T-helper 17 cell (primary cell): ENCODE measurements at places on chromosomes 4 and X.

GRCh38 chr4:101347267-101347556 is at the start of gene PPP3CA:
Gene PPP3CA, minus strand, starts transcription at chr4:101347526.
- DNase-seq, result no peak

GRCh38 chr4:6681191-6681590 is 12.5 kb upstream of the S100P start:
- no peak for DNase-seq

- DNase-seq, result no peak
Observed at GRCh38 chr4:69782651-69783310, 22.4 kb upstream of the SULT1B1 start.

- DNase-seq, result no peak
Observed at GRCh38 chr4:46931981-46932380, 22.9 kb upstream of the COX7B2 start.

DNA sequence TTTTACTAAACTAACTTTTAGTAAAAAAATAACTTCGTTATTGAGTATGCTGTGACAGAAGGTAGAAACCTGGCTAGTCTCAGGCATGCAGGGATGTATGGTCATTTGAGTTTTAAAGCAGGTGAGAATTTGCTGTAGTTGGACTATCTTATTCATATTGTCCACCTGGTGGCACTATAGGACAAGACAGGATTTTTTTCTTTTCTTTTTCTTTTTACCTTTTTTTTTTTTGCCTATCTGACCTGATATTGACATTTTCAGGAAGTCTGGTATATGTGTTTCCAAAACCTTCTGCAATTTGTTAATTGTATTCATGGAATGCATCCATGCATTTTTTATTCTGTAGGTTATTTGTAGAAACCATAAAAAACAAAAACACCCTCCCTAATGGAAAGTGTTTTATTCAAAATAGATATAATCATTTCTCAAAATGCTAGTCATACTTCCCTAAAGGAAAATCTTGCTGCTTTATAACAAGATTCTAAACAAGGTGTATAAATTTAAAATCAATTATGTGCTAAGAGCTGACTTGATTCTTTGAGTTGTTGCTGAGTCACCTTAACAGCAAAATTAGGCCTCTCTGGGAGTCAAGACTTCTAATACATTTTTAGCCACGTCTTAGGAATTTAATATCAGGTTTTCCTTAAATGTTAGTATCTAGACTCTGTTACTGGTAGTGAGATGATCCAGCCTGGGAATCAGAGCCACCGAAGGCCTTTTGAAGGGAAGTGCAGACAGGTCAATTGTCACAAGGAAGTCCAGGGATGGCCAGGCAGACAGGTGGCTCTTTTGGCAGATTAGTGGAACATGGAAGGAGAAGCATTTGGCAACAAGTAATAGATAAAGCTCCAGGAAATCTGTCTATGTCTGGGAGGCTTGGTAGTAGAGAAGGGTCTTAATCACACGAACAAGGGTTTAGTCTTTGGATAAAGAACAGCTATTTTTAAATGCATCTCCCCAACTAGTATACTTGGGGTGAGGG is 201.3 kb upstream of the GNPDA2 start:
- no peak for DNase-seq

DNA sequence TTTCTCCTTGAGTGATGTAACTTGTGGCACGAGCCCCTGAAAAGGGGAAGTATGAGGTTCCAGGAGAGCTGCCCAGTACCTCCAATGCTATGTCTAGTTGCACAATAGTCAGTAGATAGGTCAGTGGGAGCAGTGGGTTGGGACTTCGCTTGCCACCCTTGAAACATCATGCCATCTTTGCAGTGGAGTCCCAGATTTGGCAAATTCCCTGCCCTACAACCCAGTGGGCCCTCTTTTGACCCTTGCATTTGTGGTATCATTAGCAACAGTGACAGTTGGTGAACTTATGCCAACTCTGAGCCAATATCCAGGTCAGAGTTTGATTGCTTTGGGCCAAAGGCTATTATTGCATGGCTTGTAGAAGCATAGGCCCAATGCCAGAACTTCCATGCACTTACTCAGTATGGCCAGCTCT is 12.3 kb downstream of the FHL1 start:
- no peak for DNase-seq

DNA sequence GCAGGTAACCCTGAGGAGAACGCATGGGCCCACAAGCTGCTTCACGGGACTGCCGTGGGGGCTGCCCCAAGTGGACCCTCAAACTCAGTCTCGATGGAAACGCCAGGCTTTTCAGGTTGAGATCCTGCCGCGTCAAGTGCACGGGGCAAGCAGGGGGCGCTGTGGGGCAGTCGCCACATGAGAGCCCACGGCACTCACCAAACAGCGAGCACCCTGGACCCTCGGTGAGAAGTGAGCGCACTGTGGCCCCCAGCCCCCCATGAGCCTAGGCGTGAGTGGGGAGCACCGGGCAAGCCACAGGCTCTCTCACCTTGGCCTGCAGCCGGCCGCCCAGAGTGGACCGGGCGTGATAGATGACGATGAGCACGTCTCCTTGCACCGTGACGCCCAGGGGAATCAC is 50.9 kb upstream of the CPLX1 start:
- no peak for DNase-seq

DNA sequence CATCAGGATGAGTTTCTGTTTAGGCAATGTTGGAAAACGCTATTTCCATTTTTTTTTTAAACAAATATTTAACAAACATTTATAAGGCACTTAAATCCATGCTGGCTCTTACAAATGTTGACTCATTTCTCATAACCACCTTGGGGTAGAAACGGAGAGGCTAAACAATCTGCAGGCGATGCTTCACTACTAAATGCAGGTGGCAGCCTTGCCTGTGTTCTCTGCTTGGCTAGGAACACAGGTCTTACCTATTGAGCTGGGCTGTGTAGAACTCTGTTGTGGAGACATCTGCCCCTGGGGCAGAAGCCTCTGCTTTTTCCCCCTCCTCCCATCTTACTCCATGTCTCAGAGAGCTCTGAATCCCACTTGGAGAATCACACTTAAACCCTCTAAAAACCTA is 1.4 kb upstream of the CXCL1 start:
- no peak for DNase-seq

- DNase-seq, result no peak
Observed at GRCh38 chr4:80911458-80911857, 119.0 kb upstream of the BMP3 start.

DNA sequence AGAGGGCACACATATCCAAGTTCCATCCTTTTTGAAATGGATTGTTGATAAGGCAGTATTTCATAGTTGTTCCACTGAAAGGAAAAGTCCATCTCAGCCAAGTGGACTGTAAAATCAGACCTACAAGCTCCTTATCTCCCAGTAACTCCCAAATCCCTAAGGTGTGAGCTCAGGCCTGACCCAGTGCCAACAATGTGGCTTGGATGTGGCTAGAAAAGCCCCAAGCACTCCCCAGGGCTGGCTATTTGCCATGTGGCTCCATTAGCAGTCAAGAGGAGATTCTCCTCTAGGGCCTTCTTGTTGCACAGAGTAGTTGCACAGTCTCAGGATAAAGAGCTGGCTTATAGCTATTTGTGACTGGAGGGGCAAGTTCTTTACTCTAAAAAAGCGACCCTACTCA is 25.0 kb upstream of the DGKK start:
- DNase-seq, result no peak

GRCh38 chr4:27016551-27016950 is 155.9 kb downstream of the STIM2 start:
- no peak for DNase-seq

- no peak for DNase-seq
Observed at GRCh38 chrX:155334486-155335336, at the start of gene CLIC2. Gene CLIC2, minus strand, starts transcription at chrX:155334614. Its CDS starts 187 bp downstream, at chrX:155334427.

DNA sequence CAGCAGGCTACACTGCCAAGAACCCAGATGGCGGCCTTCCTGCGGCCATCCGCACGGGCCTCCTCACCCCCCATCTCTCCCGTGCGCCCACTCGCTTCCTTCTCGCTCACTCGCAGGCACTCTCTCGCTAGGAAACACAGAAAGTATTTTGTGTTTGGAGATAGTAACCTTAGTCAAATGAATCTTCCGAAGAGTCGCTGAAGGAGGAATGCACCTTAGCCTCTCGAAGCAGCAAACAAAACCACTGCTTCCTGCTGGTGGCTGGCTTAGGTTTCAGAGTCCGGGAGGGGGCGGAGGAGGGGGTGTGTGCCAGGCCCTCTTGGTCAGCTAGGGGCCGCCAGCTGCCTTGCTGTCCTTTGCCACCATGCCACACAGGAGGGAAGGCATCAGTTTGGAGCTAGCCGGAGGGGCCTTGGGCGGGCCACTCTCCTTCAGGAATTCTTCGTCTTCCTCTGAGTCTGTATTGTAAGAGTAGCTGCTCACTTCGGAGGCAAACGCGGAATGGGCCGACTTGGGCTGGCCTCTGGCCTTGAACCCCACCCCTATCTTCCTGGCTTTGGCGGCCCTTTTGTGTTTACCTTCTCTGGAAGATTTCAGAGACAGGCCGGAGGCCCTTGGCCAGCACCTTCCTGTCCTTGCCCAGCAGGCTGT is 73.2 kb upstream of the UCP1 start:
- DNase-seq, result no peak

- DNase-seq, result no peak
Observed at GRCh38 chr4:14221176-14221575, 593.7 kb upstream of the BOD1L1 start.

DNA sequence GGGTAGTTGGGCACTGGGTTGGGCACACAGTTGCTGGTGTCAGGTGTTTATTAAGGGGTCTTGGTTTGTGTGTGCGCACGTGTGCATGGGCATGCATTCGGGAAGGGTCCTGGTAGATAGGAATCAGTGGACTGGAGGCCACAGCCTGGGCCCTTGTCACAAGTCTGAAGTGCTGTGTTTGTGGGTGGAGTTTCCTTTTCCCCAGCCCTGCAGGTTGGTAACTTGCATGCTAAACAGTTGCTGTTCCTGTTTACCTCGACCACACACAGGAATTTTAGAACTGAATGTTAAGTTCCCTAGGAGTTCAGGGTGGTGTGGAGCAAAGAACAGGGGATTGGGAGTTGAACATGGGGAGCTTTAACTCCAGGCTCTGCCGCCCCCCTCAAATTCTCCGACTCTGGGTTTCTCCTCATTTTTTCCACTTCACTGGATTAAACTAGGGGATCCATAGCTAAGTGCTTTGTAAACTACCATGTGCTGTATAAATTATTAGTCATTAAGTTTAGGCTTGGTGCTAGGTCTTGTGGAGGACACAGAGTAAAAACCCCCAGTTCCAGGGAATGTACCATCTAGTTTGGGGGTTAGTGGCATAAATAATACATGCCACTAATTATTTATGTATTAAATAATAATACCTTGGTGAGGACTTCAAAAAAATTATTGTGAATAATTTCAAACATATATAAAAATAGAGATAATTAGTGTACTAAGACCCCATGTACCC is 49.0 kb downstream of the STARD8 start:
- DNase-seq, result no peak

- no peak for DNase-seq
Observed at GRCh38 chr4:57632564-57632963, 522.4 kb upstream of the IGFBP7 start.

DNA sequence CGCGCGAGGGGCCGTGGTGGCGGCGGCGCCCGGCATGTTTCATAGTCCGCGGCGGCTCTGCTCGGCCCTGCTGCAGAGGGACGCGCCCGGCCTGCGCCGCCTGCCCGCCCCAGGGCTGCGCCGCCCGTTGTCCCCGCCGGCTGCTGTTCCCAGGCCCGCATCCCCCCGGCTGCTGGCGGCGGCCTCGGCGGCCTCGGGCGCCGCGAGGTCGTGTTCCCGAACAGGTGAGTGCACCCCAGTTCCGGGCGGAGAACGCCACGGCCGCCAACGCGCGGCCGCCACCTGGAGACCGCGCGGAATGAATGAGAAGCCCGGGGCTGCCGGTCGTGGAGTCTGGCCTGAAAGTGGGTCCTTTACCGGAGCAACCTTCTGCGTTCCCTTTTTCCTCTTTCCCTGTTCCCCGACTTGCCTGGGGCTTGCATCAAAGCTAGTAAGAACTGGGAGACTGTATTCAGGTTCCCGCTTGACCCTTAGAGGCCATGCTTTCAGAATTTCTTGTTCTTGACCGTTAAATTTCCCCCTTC is 429 bp downstream of the NOCT start:
- peak; percentile 29 for DNase-seq

- no peak for DNase-seq
Observed at GRCh38 chrX:108029928-108030711, 14.7 kb upstream of the VSIG1 start.

DNA sequence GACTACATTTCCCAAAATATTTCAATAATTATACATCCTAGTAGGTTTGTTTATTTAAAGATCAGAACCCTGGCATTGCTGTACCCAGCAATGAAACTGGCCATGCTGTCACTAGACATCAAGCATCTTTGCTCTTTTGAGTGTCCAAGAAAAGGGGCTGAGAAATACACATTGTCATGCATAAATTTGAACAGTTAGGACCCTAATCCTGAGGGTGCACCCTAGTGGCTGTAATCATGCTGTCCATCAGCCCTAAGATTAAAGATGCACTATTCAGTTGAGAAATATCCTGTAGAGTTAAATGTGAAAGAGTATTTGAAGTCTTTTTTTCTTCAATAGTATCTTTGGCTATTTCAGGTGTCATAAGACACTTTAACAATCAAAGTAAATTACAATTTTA is 108.8 kb downstream of the NFKB1 start:
- no peak for DNase-seq

- peak; percentile 35 for DNase-seq
Observed at GRCh38 chrX:2696698-2697215, 5.7 kb downstream of the CD99 start.

DNA sequence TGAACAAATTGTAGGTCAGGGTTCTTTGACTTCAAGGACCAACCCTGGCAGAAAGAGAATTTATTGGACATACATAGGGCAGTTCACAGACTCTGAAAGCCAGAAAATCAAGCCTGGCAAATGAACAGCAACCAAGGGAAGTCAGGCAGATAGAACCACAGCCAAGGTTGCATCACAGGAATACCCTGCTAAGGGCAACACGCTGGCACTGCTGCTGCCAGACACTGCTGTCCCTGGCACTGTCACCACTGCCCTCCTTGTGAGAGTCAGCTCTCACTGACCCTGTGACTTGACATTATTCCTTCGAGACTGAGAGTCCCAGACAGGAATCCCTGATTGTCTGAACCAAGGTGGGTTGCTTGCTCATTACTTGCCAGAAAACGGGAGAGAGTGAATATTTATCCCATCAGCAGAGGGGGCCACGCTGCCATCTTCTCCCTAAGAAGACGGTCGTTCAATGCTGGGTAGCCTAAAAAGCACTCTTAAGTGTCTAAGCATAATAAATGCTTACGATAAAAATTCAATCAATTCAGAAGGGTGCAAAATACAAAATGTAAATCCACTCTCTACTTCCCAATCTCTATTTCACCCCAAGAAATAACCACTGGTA is 23.2 kb upstream of the PTTG2 start:
- no peak for DNase-seq

GRCh38 chrX:118553042-118553710 is 57.6 kb downstream of the DOCK11 start:
- DNase-seq, result no peak

- no peak for DNase-seq
Observed at GRCh38 chr4:133775881-133776280, 425.7 kb downstream of the PABPC4L start.

DNA sequence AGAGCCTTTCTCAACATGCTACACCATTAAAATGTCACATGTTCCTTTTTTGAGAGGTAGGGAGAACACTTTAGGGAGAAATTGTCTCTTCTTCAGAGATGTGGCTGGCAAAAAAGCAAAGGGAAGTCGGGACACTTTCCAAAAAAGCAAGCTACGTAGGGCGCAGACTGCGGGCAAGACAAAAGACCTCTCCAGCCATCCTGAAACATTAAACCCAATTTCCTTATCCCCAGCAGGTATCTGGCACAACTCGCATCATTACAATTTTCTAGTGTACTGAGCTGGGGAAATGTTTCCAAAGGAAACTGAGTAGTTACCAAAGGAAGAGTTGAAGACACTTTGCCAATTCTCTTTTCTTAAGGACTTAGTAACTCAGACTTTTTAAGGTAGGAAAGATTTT is 116.0 kb downstream of the PACRGL start:
- no peak for DNase-seq
